Endodermal cell (in vitro differentiated cells): ENCODE measurements at places on chromosomes 1 and 21.

DNA sequence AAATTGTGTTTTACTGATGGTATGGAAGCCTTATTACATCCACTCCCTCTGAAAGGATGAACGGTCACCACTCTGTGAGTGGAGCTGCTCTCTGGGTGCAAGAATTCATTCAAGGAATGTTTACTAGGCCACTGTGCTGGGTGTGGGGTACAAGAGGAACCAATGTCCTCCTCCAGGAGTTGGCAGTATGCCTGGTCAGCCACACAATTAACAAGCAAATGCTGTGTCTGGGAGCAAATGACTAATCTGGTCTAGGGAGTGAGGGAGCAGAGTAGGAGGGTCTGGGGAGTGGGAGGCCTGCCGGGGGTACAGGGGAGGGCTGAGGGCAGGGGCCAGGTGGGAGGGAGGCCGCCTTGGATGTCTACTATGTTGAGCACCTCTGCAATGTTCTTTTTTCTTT is 27.2 kb upstream of the TDRD10 start:
- H3K4me1 ChIP-seq = no peaks in the 10 kb centered on the region
- no peak overlapping the region for H3K27ac ChIP-seq
- DNase-seq = no peak
- no peak overlapping the region for H3K4me3 ChIP-seq

DNA sequence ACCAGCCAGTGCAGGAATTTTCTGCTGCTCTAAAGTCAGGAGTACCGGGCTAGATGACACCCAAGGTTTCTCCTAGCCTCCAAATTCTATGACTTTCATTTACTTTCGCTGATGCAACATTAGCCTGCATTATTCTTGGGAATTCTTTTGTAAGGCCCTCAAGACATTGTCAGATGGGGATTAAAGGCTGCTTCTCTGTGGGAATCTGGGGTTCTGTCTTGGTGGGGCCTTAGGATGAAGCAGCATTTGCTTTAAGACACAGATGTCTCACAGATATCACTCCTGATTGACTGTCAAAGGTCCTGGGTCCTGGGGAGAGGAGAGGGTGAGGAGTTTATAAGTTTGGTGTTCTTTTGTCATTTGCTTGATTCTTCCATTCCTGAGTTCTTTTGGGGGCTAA is 11.6 kb downstream of the PKP1 start:
- no peak overlapping the region for H3K4me3 ChIP-seq
- no peaks in the 10 kb centered on the region for H3K4me1 ChIP-seq
- DNase-seq = no peak
- H3K27ac ChIP-seq = peak overlapping the region; percentile 16

DNA sequence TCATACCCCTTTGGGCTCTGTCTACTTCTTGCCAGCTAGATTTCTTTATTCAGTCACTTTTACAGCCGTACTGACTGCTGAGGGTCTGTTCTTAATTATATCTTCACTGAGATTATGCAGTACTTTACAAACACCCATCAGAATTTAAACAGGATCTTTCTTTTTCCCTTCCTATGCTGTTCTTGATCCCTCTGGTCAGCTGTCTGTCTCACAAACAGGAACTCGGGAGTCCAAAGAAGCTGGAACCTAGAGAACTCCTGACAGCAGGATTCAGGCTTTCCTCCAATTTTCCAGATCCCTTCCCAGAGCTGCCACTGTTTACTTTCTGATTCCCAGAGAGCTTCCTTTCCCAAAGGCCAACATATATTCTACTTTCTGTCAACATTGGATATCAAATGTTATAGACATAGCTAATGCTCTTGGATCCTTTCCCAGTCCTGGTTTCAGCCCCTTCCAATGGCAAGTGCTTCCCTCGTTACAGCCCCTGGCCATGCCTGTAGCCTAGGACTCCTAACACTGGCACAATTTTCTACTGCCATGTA is 59.5 kb downstream of the ATP2B4 start:
- no peaks in the 10 kb centered on the region for H3K27me3 ChIP-seq
- peaks cover 5% of the 10 kb centered on the region for H3K4me1 ChIP-seq
- no peak overlapping the region for H3K27ac ChIP-seq
- peaks cover 7% of the 10 kb centered on the region for H3K36me3 ChIP-seq
- H3K4me3 ChIP-seq = no peak overlapping the region

DNA sequence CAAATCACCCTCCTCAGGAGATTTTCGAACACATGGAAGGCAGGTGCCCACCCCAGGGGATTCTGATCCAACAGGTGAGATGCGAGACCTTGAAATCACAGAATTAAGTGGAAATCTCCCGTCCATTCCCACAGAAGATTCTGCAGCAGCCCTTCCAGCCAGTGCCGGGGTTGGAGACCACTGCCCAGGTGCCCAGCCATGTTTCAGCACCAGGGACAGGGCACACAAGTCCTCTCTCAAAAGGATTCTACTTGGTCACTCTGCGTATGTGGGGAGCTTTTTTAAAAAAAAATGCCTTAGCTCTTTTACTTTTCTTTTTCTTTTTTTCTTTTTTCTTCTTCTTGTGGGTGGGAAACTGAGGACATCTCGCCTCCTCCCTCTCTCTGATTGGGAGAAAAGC is 80.7 kb downstream of the VWA5B1 start:
- H3K36me3 ChIP-seq = no peaks in the 10 kb centered on the region
- no peak overlapping the region for H3K27ac ChIP-seq
- peak; percentile 84 for DNase-seq
- no peaks in the 10 kb centered on the region for H3K4me1 ChIP-seq
- peaks cover 100% of the 10 kb centered on the region for H3K27me3 ChIP-seq

- H3K27me3 ChIP-seq = no peaks in the 10 kb centered on the region
- no peaks in the 10 kb centered on the region for H3K36me3 ChIP-seq
- DNase-seq = no peak
- no peak overlapping the region for H3K4me3 ChIP-seq
Observed at GRCh38 chr1:216430744-216431143, 7.5 kb upstream of the USH2A start.

GRCh38 chr1:41086921-41087320 is 65.4 kb upstream of the SLFNL1 start:
- H3K27me3 ChIP-seq = no peaks in the 10 kb centered on the region
- H3K4me3 ChIP-seq = no peak overlapping the region
- H3K27ac ChIP-seq = no peak overlapping the region
- no peaks in the 10 kb centered on the region for H3K4me1 ChIP-seq
- no peaks in the 10 kb centered on the region for H3K36me3 ChIP-seq
- DNase-seq = no peak
